ENCODE measurements at places on chromosomes 6 and 20.

DNA sequence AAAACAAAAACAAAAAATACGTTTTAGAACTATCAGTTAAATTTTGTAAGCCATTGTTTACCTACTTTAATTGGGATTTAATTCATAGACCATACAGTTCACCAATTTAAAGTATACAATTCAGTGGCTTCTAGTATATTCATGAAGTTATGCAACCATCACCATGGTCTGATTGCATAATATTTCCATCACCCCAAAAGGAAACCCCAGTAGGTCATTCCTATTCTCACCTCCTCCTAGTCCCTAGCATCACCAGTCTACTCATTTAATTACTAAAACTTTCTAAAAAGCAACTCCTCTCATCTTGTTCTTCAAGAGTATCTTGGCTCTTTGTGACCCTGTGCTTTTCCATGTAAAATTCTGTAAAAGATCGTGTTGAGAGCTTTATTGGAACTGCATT, 60.2 kb downstream of the ASXL1 start:
- DNase-seq = no peak

DNA sequence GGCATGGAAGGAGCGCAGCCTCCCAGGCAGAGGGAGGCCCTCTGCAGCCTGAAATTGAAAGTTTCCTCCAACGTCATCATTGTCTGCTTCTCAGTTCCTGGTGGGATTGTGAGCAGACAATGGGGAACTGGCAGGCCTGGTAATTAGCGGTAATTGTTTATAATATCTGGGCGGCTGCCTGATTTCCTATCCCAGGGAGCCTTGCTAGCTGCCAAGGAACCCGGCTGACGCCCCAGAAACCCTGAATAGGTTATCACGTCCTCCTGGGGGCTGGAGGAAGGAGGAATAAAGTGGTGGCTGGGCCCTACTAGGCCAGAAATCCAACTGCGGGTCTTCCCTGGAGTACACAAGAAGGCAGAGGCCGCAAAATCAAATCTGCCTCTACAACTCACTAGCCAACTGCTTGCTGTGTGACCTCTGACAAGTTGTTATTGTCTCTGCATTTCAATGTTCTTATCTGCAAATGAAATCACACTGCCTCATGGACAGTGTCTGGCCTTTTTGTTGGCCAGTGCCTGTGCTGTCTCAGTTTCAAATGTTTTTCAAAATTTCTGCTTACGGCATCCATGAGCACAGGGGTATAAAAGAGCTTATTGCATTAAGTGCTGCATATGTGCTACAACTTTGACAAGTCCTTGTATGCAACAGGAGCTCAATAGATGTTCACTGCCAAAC, 16.9 kb downstream of the KCNK15 start:
- no peak for DNase-seq

GRCh38 chr6:56026455-56027180, 151.2 kb upstream of the BMP5 start:
- no peak for DNase-seq

DNA sequence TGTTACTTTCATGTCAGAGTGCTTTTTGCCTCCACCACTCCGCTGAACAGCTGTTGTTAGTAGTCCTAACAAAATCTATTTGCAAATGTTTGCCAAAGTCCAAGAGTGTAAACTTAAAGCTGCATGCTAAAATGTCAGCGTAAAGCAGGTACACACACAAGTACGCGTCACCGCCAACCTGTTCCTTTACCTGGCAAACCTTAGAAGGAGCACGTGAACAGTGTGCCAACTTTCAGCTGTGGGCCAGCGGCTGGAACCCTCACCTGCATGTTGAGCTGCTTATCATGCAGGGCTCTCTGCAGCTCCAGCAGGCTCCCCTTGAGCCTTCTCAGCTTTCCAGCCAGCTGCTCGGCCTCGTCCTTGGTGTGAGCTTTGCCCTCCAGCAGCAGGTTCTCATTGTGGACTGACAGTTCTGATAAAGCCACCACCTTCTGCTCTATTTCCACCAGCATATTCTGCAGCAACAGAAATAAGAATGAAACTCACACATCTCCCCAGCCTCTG, 359.3 kb downstream of the SYNE1 start:
- DNase-seq = no peak

Measured in RPMI8226 (cell line).